Psoas muscle (tissue), 8 donors: ENCODE measurements at places on chromosomes 2 and 18. TPM values are rescaled to one million over a fixed set of nuclear protein-coding genes. Genes with fewer than 3 reads are reported as not detected.

DNA sequence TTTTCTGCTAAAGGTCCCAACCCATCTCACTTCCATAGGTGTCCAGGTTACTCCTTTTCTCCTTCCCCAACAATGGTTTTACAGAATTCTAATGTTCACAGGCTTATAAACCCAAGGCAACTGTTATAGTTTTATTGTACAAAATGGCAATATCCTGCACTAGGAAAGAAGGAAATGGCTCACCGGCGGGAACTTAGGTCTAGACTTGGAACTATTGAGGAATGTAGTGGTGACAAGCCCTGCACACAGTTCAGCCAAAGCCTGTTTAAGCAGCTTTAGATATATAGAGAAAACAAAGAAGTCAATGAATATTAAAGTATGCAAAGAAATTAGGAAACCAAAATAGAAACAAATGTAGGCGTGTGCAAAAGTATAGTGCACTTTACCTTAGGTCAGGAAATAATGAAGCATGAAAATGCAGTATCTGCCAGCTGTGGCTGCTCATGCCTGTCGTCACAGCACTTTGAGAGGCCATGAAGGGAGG, 22.7 kb upstream of the KCNG3 start:
- H3K4me1 ChIP-seq = no peaks in the 10 kb centered on the region
- no peak overlapping the region for H3K4me3 ChIP-seq
- no peaks in the 10 kb centered on the region for H3K27me3 ChIP-seq
- H3K36me3 ChIP-seq = no peaks in the 10 kb centered on the region

- H3K27me3 ChIP-seq = no peaks in the 10 kb centered on the region
- H3K27ac ChIP-seq = no peak overlapping the region
- H3K4me3 ChIP-seq = no peak overlapping the region
- no peak for DNase-seq
- H3K36me3 ChIP-seq = no peaks in the 10 kb centered on the region
Observed at GRCh38 chr2:30927465-30928075, 120.3 kb upstream of the CAPN13 start.

DNA sequence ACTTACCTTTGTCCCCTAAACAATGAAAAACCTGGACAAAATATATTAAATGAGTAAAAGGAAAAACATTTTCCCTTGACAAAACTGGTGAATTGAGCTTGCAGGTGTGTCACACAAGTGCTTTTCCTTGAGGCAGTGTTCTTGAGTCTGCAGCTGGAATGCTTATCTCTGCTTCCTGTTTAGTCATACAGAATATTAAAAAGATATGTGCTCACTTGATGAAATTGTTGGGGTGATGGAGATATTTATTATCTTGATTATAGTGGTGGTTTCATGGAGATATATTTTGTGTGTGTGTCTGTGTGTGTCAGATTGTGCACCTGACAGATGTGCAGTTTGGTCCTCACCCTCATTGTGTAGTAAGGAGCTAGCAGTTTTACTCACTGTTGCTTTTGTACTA, 3.3 kb downstream of the TAF1B start:
- no peak overlapping the region for H3K4me3 ChIP-seq
- H3K27ac ChIP-seq = peak overlapping the region; percentile 2
- no peak for DNase-seq
- H3K27me3 ChIP-seq = no peaks in the 10 kb centered on the region

DNA sequence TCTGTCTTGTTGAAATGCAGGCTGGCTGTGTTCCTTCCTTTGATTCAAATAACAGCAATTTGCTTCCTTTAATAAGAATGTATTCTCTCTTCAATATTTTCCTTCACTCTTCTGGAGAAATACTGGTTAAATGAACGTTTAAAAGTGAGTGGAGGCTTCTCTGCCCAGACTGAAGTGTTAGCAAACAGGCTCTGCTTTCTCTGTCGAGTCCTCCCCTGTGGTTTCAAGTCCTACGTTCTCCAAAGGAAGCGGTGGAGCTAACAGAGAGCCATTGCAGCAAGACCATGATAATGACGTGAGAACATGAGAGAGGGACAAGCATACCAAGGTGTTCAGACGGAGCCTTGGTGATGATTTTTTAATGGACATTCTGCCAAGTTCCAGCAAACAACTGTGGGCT, 26.2 kb upstream of the PID1 start:
- H3K27me3 ChIP-seq = no peaks in the 10 kb centered on the region
- no peak overlapping the region for H3K4me3 ChIP-seq
- no peaks in the 10 kb centered on the region for H3K4me1 ChIP-seq
- DNase-seq = no peak
- H3K27ac ChIP-seq = no peak overlapping the region

GRCh38 chr18:74509856-74510769, 13.9 kb downstream of the CNDP2 start:
- H3K4me3 ChIP-seq = no peak overlapping the region
- H3K27me3 ChIP-seq = no peaks in the 10 kb centered on the region
- H3K27ac ChIP-seq = no peak overlapping the region
- DNase-seq = no peak
- H3K4me1 ChIP-seq = no peaks in the 10 kb centered on the region
- peaks cover 98% of the 10 kb centered on the region for H3K36me3 ChIP-seq

GRCh38 chr18:21996351-21996826, 173.0 kb upstream of the GATA6 start:
- no peak overlapping the region for H3K27ac ChIP-seq
- peaks cover 2% of the 10 kb centered on the region for H3K27me3 ChIP-seq
- no peaks in the 10 kb centered on the region for H3K4me1 ChIP-seq
- DNase-seq = peak; percentile 27

- DNase-seq = no peak
- peaks cover 28% of the 10 kb centered on the region for H3K4me1 ChIP-seq
- H3K27me3 ChIP-seq = no peaks in the 10 kb centered on the region
- no peaks in the 10 kb centered on the region for H3K36me3 ChIP-seq
- H3K27ac ChIP-seq = no peak overlapping the region
Observed at GRCh38 chr2:102230410-102230909, 43.6 kb downstream of the IL1RL2 start.

- no peak for DNase-seq
- H3K36me3 ChIP-seq = no peaks in the 10 kb centered on the region
- no peaks in the 10 kb centered on the region for H3K27me3 ChIP-seq
Observed at GRCh38 chr2:151782378-151783132, 45.7 kb downstream of the ARL5A start.

DNA sequence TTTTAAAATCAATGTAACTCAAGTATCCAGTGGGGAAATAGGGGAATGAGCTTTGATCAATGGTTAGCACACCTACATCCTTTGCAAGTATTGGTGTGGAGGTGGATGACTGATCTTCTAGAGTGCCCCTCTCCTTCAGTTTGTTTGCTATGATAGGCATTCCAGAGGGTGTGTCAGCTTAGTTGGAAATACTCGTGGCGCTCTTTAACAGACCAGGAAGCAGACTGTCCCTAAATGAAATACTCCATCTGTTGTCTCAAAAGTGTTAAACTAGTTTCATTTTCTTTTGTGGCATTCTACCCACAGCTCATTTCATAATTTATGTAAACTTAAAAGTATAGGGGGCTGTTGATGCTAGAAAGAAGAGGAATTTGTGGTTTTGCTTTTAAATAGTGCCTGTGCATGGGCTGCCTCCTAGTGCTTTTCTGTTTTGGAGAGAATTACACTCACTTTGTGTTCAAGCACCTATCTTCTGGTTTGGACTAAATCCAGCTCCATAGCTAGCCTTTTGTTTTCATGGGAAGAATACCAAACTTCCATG, 66.2 kb downstream of the STAT1 start:
- DNase-seq = no peak
- H3K27me3 ChIP-seq = no peaks in the 10 kb centered on the region
- no peak overlapping the region for H3K27ac ChIP-seq
- no peaks in the 10 kb centered on the region for H3K36me3 ChIP-seq
- no peak overlapping the region for H3K4me3 ChIP-seq

GRCh38 chr18:27673861-27674260, 488.8 kb upstream of the CHST9 start:
- no peak overlapping the region for H3K4me3 ChIP-seq
- H3K27me3 ChIP-seq = no peaks in the 10 kb centered on the region
- H3K27ac ChIP-seq = no peak overlapping the region
- no peaks in the 10 kb centered on the region for H3K36me3 ChIP-seq

DNA sequence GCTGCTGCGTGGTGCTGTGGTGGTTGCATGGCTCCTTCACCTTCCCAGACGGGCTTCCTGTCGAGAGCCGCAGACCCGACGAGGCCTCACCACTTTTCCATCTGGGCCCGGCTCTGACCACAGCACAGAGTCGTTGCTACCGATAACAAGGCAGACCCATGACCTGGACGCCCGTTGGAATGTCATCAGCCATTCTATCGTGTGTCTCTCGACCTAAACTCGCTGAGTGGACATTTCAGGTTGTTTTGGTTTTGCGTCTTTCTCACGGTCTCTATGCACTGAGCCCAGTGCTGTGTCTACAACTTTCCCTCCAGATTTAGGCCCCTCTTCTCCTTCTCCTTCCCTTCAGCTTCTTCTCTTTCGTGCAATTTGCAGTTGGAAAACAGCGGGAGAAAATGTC, 204.7 kb upstream of the TPO start:
- no peak for DNase-seq
- H3K27me3 ChIP-seq = no peaks in the 10 kb centered on the region
- no peaks in the 10 kb centered on the region for H3K4me1 ChIP-seq
- H3K4me3 ChIP-seq = no peak overlapping the region
- no peaks in the 10 kb centered on the region for H3K36me3 ChIP-seq
- H3K27ac ChIP-seq = no peak overlapping the region

- H3K4me1 ChIP-seq = peaks cover 5% of the 10 kb centered on the region
- peak overlapping the region; percentile 13 for H3K27ac ChIP-seq
- no peak for DNase-seq
- H3K4me3 ChIP-seq = no peak overlapping the region
- H3K36me3 ChIP-seq = no peaks in the 10 kb centered on the region
Observed at GRCh38 chr2:8659092-8659734, 22.6 kb upstream of the ID2 start.

GRCh38 chr2:191385416-191386160, 140.4 kb downstream of the MYO1B start:
- H3K4me1 ChIP-seq = peaks cover 3% of the 10 kb centered on the region
- no peak overlapping the region for H3K27ac ChIP-seq
- no peak for DNase-seq
- no peaks in the 10 kb centered on the region for H3K27me3 ChIP-seq
- H3K4me3 ChIP-seq = no peak overlapping the region

- DNase-seq = no peak
- no peak overlapping the region for H3K27ac ChIP-seq
- H3K27me3 ChIP-seq = no peaks in the 10 kb centered on the region
- H3K4me1 ChIP-seq = no peaks in the 10 kb centered on the region
Observed at GRCh38 chr2:120293096-120294007, 40.7 kb downstream of the RALB start.

- DNase-seq = no peak
- H3K27me3 ChIP-seq = no peaks in the 10 kb centered on the region
- H3K4me3 ChIP-seq = peak overlapping the region; percentile 88
- peaks cover 25% of the 10 kb centered on the region for H3K4me1 ChIP-seq
- H3K27ac ChIP-seq = peak overlapping the region; percentile 71
Observed at GRCh38 chr2:237968048-237968862, 1.4 kb downstream of the UBE2F start.

DNA sequence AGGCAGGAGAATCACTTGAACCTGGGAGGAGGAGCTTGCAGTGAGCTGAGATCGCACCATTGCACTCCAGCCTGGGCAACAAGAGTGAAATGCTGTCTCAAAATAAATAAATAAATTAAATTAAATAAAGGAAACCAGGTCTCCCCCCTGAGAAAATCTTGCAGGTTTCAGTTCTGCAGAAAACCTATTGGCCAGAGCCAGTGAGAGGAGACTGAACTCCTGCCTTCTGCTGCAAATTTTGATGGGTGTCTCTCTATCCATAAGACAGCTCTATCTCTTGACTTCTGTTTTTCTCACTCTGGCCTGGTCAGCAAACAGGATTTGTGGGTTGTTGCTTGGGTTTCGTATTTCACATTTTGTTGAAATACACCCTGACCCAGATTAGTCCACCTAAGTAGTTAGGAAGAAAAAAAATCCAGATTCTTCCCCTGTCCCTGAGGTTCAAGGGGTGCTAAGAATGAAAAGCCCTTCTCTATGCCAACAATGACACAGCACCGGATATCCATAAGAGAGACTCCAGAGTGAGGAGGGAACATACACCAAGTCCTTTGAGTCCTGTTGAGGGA, 86.7 kb upstream of the MAP4K4 start:
- H3K27me3 ChIP-seq = no peaks in the 10 kb centered on the region
- no peaks in the 10 kb centered on the region for H3K4me1 ChIP-seq
- no peak overlapping the region for H3K27ac ChIP-seq
- no peak for DNase-seq

DNA sequence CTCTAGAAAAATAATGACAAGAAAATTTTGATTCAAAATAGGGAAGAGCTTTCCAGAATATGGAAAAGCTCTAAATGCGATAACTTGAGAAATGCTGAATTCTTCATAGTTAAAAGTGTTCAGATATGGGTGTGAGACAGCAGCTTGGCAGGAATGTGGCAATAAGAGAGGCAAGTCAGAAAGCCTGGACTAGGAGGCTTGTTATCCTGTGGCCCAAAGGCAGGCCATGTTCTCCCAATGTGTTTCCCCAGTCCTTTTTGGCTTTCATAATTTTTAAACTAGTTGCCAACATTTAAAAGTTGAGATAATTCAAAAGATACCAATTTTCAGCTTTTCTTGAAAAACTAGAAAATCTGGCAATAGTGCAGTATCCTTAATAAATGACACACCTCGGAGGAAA, 366.3 kb upstream of the FANCL start:
- H3K4me3 ChIP-seq = no peak overlapping the region
- DNase-seq = no peak
- H3K4me1 ChIP-seq = no peaks in the 10 kb centered on the region
- H3K36me3 ChIP-seq = no peaks in the 10 kb centered on the region
- H3K27me3 ChIP-seq = no peaks in the 10 kb centered on the region

DNA sequence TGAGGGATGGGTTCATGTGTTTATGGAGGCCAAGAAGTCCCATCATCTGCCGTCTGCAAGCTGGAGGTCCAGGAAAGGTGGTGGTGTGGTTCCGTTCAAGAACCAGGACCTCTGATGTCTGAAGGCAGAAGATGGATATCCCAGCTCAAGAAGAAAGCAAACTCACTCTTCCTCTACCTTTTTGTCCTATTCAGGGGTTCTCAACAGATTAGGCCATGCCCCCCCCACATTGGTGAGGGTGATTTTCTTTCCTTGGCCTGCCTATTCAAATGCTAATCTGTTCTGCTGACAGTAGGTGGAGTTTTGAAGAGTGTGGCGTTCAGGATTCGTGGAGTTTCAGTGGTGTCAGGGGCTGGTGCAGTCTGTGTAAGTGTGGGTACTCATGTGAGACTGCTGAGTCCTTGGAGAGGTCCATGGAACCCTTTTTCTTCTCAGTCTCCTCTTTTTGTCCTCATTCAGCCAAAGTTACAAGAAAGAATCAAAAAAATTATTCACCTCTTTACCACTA, 5.9 kb downstream of the MSL3B start:
- no peak for DNase-seq
- no peak overlapping the region for H3K27ac ChIP-seq
- no peaks in the 10 kb centered on the region for H3K4me1 ChIP-seq
- H3K36me3 ChIP-seq = no peaks in the 10 kb centered on the region

- no peaks in the 10 kb centered on the region for H3K4me1 ChIP-seq
- H3K27ac ChIP-seq = no peak overlapping the region
- no peak for DNase-seq
- H3K4me3 ChIP-seq = no peak overlapping the region
Observed at GRCh38 chr2:157345647-157346389, 20.2 kb upstream of the ERMN start.

ADAM23 gene
- 6.2 TPM for total RNA-seq

BCL2L11 gene
- total RNA-seq = 9.6 TPM

RSAD2 gene
- total RNA-seq = 2.3 TPM

SCG2 gene
- total RNA-seq = not detected

ANKRD62 gene
- not detected for total RNA-seq

PIAS2 gene
- 66.7 TPM for total RNA-seq

LHCGR gene
- total RNA-seq = not detected

IL18RAP gene
- total RNA-seq = 0.12 TPM

CNGA3 gene
- not detected for total RNA-seq
